ENCODE measurements at places on chromosomes 16 and 17. TPM values are rescaled to one million over a fixed set of nuclear protein-coding genes. Genes with fewer than 3 reads are reported as not detected.

The RNF227 gene
- polyA plus RNA-seq, result 3.7 TPM

- no peak for DNase-seq
Measured at GRCh38 chr16:59373632-59374031, 639.5 kb upstream of the GOT2 start.

DNA sequence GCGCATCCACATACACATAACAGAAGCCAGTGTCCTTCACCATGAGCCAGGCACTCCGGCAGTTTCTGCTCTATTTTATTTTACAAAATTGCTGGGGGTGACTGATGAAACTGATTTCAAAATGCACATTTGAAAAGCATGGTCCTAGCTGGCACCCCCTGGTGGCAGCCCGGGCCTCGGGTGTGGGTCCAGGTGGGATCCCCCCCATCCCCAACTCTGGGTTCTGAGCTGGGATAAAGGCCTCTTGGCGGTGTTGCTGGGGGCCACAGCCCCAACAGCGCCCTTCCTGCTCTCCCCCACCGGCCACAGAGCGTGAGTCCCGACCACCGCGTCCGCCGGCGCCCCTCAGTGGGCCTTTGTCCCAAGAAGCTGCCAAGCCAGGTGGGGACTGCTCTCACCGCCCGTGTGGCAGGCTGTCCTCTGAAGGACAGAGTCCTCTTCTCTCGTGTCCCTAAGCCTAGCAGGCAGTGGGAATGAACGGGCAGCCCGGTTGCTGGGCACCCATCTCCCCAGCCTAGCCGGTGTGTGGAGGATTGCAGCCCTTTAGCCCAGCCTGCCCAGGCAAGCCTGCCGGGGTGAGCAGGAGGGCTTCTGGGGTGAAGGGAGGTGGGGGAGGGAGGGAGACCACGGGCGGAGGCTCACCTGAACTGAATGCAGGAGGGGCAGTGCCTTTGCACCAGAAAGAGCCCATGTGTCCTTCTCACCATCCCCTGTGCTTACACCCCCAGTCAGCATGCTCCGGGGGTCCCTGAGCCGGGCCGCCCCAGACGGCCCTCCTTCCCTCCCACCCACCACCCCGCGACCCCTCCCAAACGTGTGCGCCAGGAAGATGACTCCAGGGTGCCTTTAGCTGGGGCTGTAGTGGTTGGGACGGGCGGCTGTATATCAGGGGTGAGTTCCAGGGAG, 898 bp downstream of the SNAI3 start:
- DNase-seq, result peak; percentile 24

- DNase-seq, result no peak
Measured at GRCh38 chr16:88768071-88768783, 16.8 kb downstream of the PIEZO1 start.

DNA sequence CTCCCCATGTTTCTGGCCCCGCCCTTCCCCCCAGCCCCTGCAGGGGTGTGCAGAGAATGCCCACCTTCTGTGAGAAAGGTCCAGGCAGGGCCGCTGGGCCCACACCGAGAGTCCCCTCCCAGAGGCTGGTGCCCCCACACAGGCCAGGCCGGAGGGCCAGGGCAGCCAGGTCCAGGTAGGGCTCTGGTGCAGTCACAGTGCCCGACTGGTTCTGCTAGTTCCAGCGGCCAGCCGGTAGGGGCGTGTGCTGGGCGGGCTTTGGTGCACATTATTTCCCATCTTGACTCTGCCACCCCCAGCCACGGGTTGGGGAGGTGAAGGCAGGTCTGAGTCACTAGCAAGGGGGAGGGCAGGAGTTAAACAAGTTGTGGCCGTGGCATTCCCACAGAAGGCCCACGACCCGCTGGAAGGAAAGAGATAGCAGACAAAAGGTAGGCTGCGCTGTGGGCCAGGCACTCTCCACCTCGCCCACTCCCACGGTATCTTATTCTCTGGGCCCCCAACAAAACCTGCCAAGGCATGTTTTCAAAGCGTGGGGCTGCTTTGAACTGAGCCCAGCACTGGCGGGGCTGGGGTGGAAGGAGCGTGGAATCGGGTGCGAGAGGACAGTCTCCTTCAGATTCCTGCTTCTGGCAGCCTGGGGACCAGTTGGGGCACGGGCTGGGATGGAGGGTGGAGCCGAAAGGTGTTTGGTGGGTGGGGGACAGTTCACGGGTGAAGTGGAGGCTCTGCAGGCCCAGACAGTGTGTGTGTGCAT, 1.9 kb downstream of the EPN3 start:
- peak; percentile 60 for DNase-seq

DNA sequence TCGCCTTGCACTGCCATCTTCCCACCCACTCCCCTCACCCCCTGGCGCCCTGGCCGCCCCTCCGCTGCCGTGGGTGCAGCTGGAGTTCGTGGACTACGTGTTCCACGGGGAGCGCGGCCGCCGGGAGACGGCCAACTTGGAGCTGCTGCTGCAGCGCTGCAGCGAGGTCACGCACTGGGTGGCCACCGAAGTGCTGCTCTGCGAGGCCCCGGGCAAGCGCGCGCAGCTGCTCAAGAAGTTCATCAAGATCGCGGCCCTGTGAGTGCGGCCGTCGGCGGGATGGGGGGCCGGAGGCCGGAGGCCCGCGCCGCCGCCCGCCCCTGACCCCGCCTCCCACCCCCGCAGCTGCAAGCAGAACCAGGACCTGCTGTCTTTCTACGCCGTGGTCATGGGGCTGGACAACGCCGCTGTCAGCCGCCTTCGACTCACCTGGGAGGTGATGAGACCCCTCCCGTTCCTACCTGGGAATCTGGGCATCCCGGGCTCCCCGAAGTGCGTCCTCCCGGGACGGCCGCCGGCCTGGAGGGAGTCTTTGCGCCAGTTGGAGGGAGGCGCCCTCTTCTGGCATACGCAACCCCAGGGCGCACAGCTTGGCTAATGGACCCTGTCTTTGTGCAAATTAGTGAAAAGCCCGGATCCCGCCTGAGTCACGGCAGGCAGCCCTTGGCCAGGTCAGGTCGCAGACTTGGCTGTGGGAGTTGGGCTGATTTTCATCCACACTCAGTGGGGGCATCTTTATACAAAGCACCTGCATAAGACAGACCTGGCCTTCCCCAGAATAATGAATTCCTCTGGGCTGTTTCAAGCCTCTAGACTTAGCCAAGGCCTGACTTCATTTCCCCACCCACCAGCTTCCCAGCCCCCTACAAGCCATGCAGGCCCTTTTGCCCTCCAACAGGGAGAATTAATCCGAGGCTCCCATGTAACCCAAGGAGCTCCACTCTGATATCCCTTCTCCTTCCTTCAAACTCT, 14.3 kb downstream of the RAPGEFL1 start:
- peak; percentile 78 for DNase-seq

The FBXL19 gene
- 17.6 TPM for polyA plus RNA-seq

DNA sequence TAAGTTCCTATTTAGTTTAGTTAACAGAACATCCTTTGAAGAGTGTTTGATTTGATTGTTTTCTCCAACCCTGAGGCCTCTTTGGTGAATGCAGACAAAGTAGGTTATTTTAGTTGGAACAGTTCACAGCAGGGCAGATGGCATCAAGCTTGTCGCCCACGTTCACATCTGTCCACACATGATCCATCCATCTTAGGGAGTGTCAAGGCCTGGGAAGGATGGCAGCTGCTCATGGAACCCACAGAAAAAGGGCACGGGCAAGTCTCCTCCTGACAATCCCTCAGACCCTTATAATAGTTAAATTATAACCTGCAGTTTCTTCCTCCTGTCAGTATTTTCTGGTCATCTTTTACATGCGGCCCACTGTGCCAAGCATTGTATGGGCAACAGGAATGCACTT, 60.2 kb downstream of the KNOP1 start:
- no peak for DNase-seq

- DNase-seq, result no peak
Measured at GRCh38 chr16:10921536-10922327, 20.5 kb downstream of the DEXI start.

- DNase-seq, result no peak
Measured at GRCh38 chr16:30028438-30029076, 2.5 kb downstream of the TLCD3B start.

GRCh38 chr17:68514831-68515635, 2.8 kb downstream of the PRKAR1A start:
- no peak for DNase-seq

- DNase-seq, result no peak
Measured at GRCh38 chr17:42814633-42815399, 9.3 kb downstream of the BECN1 start.

DNA sequence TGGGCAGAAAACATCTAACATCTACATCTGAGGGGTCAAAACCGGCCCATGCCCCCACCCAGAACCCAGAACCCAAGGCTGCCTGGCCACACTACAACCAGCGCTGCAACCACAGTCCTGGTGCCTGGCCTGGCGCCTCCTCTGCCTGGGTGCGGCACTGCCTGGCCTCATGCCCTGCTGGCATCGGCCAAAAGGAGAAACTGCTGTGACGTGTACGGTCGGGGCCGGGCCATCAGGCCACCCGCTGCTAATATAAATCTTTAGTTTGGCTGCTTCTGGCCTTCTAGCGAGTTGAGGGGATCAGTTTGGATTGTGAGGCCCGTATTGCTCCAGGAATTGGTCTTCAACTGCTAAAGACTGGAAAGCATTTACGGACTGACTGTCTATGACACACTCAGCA, 22.8 kb downstream of the TMEM204 start:
- DNase-seq, result no peak

The TMEM88 gene
- 10.4 TPM for polyA plus RNA-seq

The CA10 gene
- polyA plus RNA-seq, result 1.2 TPM

DNA sequence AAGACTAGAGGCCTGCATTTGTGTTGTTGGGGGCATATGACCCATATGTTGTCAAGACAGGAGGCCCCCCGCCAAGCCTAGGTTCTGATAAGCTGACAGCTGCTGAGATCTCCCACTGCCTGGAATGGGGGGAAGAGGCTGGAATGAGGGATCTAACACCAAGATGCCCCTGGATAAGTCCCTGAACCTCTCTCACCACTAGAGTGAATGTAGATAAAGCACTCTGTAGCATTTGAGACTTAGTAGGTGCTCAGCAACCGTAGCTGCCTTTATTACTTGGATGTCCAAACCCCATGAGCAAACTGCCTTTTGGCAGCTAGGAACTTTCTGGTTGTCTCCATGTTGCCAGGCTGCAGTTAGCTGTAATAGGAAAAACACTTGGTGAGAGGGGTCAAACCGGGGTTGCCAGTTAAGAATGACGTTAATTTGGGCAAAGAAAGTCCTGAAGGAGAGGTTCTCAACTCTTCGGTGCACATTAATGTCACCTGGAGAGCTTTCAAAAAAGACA, 4.4 kb upstream of the RASL10B start:
- DNase-seq, result no peak

- no peak for DNase-seq
Measured at GRCh38 chr16:80656711-80657150, 115.9 kb downstream of the DYNLRB2 start.

DNA sequence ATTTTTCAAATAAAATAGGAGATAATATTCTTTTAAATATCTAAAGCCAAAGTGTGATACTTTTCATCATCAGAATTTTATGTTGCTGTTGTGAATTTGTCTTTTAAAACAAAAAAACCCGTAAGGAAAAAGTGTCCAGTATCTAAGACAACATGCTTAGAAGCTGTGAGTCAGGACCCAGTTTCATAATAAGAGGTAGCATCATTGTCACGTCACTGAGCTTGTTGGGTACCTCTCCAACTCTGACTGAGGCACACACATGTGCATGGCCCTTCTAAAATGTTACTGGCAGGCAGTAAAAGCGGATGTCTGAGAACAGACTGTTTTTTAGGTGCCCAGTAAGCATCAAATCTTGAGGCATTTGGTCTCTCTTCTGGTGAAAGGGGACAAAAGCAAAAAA, 2.5 kb downstream of the CIAPIN1 start:
- no peak for DNase-seq

DNA sequence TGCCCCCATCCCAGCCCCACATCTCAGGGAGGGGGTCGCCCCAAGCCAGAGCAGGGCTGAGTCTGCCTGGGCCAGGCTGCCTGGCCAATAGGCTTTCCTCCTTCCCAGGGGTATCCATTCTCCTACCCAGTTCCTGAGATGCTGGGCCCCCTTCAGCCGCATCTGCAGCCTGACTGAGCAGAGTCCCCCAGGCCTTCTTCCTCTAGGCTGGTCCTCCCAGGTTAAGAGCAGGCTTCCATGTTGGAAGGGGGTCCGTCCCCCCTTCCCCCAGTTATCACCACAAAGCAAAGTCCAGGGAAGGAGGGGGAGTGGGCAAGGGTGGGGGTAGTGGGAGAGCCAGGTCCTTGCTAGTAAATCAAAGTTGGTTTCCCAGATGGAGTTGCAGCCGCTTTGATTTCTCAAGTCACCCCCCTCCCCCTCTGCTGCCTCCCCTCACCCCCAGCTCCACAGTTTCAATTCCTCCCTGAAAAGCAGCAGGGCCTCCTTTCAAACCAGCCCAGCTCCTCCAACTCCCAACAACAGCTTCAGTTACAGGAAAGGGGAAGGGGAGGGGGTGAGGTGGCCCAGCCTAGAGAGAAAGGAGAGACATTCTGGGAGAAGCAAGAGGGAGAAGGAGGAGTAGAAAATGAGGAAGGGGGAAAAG, 9.5 kb upstream of the FZD2 start:
- DNase-seq, result no peak

DNA sequence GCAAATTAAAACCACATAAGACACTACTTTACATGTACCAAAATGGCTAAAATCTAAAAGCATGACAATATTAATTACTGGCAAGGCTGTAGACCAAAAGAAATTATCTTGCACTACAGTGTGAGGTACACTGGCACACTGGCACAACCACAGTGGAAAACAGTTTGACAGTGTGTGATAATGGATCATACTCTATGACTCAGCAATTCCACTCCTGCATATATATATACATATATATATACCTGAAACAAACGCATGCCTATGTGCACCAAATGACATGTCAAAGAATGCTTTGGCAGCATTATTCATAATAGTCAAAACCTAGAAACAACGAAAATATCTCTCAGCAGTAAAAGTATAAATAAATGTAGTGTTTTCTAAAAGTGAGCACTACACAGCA, 4.6 kb upstream of the DYNLRB2 start:
- no peak for DNase-seq

DNA sequence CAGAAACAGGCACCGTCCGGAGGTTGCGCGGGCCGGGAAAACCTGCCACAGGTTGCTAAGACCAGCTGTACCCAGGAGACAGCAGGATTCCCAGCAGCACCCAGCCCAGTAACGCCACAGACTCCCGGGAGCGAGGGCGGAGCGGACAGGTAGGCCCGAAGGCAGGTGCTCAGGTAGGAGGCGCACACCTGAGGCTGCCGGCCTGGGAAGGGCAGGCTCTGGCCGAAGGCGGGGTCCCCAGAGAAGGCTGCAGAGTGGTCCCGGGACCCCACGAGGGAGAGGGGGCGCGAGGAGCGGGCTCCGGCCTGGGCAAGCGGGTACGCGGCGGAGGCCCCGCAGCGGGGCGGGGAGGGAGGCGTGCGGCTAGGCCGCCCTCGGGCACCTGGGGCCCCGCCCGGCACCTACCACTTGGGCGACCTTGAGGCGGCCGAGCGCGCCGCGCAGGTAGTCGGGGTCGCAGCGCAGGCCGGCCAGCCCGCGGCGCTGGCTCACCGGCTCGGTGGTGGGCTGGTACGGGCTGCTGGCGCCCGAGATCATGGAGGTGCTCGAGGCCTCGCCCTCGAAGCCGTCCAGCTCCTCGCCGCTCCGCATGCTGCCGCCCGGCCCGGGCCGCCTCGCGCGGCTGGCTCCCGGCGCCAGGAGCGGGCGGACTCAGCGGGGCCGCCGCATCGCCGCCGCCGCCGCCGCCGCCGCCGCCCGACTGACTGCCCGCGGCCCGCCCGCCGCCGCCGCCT, 441 bp downstream of the CMTM4 start:
- peak; percentile 87 for DNase-seq

- DNase-seq, result peak; percentile 78
Measured at GRCh38 chr17:2215616-2216364, 87.8 kb downstream of the SMG6 start.
